CD8-positive, alpha-beta T cell (primary cell): ENCODE measurements at places on chromosomes 7 and 10.

DNA sequence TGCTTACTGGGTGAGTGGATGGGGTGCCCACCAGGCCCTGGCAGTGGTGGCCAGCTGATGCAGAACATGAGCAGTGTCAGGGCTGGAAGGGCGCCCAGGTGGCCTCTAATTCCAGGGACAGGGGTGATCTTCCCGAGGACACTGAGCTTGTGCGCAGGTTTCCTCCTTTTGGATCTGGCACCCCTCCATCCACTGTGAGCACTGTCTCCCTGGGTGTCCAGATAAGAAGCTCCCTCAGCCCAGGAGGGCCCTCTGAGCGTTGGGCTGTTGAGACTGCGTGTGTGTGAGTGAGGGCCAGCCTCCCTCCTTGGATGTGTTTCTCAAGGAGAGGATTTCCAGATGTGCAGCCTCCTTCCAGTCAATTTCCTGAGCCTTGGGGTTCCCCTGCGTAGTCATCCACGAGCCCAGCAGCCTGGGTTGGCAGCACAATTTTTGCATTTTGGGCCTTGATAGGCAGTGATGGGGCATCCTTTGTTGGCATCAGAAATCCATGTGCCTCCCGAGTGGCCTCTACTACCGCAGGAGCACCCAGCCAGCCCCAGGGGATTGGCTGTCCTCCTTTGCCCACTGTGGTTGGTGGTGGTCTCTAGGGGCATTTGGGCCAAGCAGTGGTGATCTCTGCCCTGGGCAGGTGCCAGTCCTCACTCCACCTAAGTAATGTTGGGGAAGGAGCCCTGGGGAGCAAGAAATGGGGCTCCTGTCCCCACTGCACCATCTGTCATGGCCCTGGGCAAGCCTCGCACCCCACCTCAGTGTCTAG is 20.9 kb upstream of the BTBD16 start:
- DNase-seq, result no peak

DNA sequence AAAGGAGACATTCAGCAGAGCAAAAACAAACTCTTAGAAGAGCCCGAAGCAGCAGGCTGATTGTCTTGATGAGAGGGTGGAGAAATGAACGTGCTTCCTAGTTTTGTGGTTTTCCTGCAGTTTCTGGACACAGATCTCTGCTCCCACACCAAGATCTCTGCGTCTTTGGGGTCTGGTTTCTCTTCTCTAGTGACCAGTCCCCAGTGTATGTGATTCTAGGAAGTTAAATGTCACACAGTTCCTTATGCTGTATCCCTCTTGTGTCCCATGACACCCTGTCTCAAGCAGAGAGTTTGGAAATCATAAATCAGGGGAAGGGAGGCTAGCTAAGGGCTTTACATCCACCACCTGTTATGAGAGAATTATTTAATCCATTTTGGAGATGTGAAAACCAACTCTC is 55.4 kb upstream of the KLF14 start:
- no peak for DNase-seq

- no peak for DNase-seq
Observed at GRCh38 chr10:131546086-131546810, 234.7 kb upstream of the TCERG1L start.

GRCh38 chr10:43627942-43628341 is 20.7 kb downstream of the ZNF32 start:
- DNase-seq, result no peak

GRCh38 chr10:26448706-26449435 is 10.7 kb downstream of the APBB1IP start:
- peak; percentile 76 for DNase-seq

- DNase-seq, result peak; percentile 64
Observed at GRCh38 chr10:133388973-133389818, 4.8 kb upstream of the MTG1 start.

GRCh38 chr10:75294518-75294865 is 58.7 kb upstream of the COMTD1 start:
- no peak for DNase-seq
